ENCODE measurements at places on chromosomes 16 and 17.

- no peak for DNase-seq
These were observed 344.4 kb upstream of the ASIC2 start for GRCh38 chr17:33637534-33637933.

DNA sequence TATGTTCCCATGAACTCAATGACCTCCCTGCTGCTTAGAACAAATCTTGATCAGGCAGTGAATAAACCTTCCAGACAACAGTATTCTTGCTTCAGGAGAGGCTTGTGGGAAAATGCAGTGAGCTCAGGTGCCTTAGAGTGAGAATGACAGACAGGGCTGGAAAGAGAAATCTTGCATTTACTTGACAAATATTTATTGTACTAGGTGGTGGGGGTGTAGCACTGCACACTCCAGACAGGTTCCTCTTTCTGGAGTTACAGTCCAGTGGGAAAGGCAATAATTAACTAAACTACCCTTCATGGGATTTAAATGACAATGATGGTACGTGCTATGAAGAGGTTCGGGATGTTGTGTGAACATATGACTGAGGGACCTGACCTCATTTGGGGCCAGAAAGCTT lies 182.9 kb downstream of the SHISA9 start:
- no peak for DNase-seq

- DNase-seq, result no peak
These were observed 13.7 kb downstream of the PITPNC1 start for GRCh38 chr17:67390646-67391361.

GRCh38 chr17:74078363-74078941 lies 125.0 kb upstream of the RPL38 start:
- DNase-seq, result no peak

- DNase-seq, result no peak
These were observed 7.8 kb upstream of the TEX2 start for GRCh38 chr17:64270885-64271284.

DNA sequence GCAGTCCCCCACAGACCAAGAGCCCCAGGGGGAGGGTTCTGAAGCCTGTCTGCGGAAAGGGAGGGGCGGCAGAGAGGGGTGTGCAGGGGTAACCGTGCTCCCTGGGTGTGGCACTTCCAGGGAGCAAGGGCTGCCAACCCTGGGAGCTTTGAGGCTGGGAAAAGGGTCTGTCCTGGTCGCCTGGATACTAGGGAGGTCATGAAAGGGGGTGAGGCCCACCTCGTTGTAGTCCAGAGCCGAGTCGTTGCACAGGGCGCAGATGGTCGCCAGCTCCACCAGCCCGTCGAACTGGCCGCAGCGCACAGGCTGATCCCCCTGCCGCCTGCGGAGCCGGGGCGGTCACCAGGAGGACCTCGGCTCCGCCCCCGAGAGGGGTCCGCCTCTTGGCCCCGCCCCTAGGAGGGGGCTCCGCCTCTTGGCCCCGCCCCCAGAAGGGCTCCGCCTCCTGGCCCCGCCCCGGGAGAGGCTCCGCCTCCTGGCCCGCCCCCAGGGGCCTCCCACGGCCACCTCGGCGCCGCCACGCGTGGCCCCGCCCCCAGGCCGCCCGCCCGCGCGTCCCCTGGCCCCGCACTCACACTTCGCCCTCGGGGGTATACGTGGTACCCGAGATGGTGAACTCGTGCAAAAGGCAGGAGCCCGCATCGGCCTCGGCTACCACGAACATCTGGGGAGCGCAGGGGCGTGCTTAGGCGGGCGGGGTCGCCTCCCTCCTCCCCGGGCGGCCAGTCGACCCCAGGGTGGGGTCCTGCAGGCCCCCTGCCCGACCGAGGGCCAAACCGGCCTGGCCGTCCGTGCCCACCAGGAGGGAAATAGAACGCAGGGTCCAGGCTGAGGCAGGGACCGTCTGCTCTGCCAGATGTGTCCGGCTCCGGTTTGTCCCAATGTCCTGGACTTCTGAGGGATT lies 19.5 kb downstream of the ATP2A3 start:
- DNase-seq, result no peak

DNA sequence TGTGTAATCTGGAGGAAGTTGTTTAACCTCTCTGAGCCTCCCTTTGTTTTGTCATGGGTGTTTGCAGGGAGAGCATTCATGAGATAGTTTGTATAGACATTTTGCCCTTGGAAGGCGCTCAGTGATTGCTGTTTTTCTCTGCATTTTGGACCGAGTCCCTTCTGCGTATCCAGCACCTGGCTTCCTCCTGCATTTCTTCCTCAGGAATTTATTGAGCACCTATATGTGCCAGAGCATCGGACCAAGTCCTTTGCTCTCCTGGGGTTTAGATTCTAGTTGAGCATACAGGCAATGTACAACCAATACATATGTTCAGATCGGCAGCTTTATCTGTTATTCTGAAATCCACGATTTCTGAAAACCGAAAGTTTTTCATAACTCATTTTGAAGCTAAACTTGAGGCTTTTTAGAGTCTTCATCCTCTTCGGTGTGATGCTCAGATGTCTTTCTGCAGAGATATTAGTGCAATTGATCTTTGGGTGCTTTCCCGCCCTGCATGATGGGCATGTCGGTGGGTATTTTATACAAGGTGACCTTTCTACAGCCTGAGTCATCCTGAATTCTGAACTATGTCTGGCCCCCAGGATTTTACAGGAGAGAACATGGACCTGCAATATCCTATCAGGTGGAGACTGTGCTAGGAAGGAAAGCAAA lies 4.1 kb downstream of the IL4R start:
- DNase-seq, result no peak

- no peak for DNase-seq
These were observed 14.0 kb upstream of the RBFOX1 start for GRCh38 chr16:7318686-7319085.

GRCh38 chr17:50693036-50693682 lies 14.6 kb downstream of the ANKRD40 start:
- no peak for DNase-seq

DNA sequence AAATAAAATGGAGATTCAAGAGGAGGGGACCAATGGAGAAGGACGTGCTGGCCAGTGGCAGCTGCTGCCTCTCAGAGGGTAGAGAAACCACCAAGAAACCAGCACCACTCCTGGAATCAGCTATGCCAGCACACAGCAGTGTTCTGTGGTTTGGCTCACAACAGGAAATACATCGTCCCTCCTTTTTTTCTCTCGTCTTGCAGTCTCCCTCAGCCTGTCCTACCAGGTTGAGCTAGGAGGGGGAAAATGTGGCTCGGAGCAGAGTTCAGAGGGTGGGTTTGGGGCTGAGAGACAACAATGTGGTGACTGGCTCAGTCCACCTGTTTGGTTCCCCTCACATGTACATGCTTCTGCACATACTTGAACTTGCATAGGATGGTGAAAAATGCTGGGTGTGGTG lies 19.9 kb upstream of the SLC16A5 start:
- DNase-seq, result no peak

- DNase-seq, result peak; percentile 28
These were observed 32.9 kb downstream of the BAHCC1 start for GRCh38 chr17:81428121-81428515.

GRCh38 chr17:79085154-79085920 lies 10.7 kb downstream of the ENGASE start:
- DNase-seq, result no peak

GRCh38 chr16:61215605-61216004 lies 820.6 kb downstream of the CDH8 start:
- DNase-seq, result no peak

Data from NCI-H1105 treated with DMSO at 0.1 percent for 48 hours (cell line).